Muscle of leg (tissue), 16 donors: ENCODE measurements at places on chromosomes 7 and 10.

DNA sequence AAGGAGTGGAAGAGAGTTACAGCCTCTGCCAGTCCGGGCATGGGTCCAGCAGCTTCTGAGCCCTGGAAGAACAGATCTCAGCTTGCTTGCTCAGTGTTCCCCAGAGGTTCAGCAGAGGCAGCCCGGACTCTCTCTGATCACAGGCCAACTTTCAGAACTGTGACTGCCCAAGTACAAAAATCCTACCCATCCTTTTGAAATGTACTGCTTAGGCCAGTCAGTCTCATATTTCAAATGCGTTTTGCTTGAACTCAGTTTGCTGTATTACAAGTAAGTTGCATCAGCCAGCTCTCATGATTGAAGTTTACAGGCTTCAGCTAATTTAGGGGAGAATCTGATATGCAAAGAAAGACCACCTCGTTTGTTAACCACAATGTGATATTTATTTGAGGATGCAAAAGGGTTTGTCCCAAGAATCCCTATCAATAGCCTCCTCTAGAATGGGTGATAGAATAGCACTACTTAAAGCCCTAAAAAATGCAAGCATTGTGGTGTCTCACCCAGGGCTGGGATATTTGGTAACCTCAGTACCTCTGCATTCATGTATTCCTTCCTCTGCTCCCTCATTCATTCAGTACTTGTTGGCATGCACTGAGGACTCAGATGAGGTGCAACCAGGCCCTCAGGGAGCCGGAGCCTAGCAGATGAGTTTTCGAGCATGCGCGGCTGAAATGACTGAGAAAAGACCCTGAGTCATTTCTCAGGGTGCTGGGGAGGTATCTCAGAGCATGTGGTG lies 7.0 kb downstream of the AIMP2 start:
- peak; percentile 86 for DNase-seq

DNA sequence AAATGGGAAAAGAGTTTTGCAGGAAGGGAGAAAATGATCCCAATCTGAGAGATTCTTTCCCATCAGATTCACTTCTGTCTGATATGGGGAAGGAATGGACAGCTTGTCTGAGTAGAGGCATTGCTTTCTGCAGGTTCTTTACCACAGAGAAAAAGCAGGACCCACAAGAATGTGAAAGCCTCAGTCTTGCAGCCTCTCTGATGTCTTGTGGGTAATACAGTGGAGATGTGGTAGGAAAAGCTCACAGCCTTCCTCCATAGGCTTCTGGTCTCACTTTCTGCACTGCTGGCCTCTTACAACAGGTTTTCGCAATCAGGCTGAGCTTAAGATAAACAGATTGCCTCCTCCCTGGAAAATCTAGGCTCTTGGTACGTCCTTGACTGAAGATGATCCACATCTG lies 551 bp downstream of the IFIT1 start:
- DNase-seq: peak; percentile 71

DNA sequence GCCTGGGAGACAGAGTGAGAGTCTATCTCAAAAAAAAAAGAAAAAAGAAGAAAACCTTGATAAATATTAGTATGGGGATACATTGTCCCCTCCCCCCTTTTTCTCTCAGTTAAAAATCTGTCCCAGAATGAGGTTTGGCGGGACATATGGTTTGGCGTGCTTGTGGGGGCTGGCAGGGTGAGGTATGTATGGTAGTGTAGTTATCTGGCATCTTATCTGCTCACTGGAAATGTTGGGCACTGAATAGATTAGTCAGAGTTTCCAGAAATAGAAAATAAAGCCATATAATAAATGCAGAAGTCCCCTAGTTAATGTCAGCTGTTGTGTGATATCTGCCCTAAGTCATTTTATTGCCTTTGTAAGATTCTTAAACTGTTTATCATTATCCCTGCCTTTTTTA lies 397.5 kb upstream of the GALNT17 start:
- DNase-seq: no peak

GRCh38 chr7:4399121-4399520 lies 283.0 kb upstream of the FOXK1 start:
- no peak for DNase-seq

DNA sequence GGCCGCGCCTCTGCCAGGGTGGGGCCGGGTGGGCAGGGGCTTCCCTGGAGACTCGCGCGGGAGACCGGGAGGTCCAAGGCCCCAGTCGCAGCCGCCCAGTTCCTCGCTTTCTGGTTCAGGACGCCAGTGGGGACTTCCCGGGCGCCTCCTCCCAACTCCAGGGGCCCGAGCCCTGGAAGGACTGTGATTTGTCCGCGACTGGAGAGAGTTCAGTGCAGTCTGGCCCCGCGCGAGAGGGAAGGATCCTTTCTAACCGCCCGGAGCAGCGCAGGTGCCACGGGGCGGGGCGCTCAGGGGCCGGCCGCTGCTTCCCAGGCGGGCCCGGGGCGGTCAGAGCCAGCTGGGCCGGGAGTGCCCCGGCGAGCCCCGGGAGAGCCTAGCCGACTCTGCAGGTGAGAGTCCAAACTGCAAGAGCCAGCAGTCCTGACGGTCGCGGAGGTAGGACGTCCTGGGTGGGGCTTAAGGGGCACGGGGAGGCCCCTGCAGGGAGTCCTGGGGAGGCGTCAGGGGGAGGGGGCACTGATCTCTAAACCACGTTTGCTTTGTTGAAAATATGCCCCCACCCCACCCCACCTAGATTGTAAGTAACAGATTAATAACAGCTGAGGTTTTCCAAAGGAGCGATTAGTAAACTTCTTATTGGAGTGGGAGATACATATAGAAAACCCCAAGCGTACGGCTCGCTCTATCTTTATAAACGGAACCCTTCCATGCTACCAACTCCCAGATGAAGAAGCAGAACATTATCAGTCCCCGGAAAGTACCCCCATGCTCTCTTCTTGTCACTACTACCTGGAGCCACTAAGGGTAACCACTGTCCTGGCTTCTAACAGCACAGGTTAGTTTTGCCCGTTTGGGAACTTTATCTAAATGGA lies 8.2 kb downstream of the NKX2-3 start:
- DNase-seq: no peak

- peak; percentile 18 for DNase-seq
Measured at GRCh38 chr7:132815696-132816311, 239.5 kb upstream of the PLXNA4 start.

GRCh38 chr10:6068422-6068821 lies 6.3 kb upstream of the IL2RA start:
- peak; percentile 40 for DNase-seq

- no peak for DNase-seq
Measured at GRCh38 chr7:44854644-44855364, 6.9 kb upstream of the H2AZ2 start.

DNA sequence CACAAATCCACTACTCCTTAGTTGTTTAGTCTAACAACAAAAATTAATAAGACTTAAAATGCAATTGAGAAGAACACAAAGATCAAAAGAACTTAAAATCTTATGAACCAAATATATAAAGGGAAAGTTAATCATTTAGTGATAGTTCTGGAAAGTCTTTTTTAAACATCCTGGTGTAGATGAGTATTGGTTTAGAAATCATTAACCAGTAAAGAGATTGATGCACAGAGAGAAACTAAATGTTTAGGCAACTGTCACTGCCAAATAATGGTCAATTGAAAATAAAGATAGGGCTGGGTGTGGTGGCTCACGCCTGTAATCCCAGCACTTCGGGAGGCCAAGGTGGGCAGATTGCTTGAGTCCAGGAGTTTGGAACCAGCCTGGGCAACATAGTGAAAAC lies 44.9 kb downstream of the SP8 start:
- no peak for DNase-seq

- no peak for DNase-seq
Measured at GRCh38 chr10:122853665-122854313, 8.1 kb upstream of the CUZD1 start.

GRCh38 chr10:123600177-123600576 lies 66.0 kb upstream of the GPR26 start:
- no peak for DNase-seq

DNA sequence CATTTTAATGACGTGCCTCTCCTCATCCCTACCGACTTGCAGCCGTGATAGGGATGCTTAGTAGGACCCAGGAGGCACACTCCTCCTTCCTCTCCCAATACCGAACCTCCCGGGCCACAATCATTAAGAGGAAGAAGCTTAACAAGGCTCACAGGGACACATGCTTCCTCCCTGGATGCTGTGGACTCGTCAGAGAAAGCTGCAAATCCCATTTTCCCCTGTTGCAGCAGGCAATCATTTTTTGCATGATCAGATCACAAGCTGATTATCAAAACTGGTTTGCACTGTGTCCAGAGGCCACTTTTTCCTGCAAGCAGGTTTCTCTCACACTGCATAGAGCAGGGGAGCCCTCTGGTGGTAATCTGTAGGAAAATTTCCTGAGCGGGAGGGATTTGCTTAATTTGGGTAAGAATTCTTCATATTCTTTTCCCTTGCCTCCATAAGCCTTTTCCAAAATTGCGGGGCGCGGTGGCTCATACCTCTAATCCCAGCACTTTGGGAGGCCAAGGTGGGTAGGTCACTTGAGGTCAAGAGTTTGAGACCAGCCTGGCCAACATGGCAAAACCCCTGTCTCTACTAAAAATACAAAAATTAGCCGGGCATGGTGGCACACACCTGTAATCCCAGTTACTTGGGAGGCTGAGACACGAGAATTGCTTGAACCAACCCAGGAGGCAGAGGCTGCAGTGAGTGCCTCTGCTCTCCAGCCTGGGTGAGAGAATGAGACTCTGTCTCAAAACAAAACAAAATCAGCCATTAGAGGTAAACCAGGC lies 16.1 kb upstream of the LAMB4 start:
- peak; percentile 92 for DNase-seq

- DNase-seq: no peak
Measured at GRCh38 chr7:100673942-100674410, 436 bp downstream of the GNB2 start.

GRCh38 chr7:139720705-139721231 lies 57.0 kb downstream of the HIPK2 start:
- no peak for DNase-seq

DNA sequence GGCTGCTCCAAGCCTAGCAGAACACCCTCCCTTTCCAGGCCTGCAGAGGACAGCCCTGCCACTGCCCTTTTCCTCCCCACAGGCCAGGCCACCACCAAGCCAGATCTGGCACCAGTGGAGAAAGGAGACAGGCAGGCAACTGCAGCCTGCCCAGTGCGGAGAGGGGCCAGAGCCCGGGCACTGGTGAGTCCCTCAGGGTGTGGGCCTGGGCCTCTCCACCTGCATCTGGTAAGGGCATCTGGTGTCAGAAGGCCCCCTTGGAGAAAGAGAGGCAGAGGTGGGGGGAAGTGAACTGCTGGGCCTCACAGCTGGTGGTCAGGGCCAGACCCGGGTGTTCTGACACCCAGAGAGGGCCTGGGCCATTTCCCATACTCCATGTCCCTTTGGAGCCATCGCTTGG lies 27.9 kb downstream of the ZNF783 start:
- no peak for DNase-seq

DNA sequence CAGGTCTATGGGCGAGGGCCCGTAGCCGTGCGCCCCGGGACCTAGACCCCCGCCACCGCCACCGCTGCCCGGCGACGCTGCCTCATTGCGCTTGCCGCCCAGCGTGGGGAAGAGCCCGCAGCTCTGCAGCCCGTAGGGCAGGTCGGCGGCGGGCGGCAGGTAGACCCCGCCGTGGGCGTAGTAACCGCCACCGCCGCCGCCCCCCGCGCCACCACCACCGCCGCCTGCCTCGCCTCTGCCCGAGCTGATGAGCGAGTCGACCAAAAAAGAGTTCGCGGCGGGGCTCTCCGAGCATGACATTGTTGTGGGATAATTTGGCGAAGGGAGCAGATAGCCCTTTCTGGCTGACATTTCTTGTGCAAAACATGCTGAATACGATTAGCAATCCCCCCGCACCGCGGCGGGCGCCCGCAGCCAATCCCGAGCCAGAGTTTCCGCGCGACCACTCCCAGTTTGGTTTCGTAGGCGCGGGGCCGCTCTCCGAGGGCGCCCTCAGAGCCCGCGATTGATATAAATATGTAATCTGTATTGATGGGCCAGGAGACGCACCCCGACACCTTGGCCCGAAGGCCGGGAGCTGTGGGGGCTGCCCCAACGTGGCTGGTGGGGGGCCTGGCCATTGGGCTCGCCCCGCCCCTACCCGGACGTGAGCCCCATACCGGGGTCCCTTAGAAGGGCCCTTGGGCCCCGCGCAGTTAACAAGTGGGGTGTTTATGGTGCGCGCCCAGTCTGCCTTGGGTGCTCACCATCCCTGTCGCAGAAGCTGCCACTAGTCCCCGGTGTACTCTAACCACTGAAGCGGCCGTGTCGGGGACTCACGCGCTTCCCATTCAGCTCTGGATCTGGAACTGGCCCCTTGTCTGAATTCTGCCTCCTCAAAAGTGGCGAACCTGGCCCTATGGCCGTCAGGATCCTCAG lies at the start of gene HOXA10:
TSS of gene HOXA10 (minus strand) at position 365 of the 918 bp plus-strand sequence. CDS start at position 351, 14 bp downstream.
- DNase-seq: peak; percentile 93

DNA sequence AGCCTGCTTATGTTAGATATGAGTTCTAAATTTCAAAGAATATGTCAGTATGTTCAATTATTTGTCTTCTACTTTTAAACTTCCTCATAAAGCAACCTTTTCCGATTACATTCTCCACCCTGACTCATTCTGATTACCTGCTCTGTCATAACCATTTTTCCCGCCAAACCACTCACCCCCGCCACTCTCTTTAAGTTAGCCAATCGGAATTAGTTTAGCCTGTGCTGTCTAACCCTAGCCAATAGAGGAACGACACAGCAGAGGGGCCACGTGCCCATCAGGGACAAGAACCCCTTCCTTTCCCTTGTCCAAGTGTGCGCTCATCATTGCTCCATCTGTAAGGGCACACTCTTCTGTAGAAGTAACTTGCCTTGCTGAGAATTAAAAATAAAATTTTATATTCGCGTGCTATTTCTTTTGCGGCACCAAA lies 91.4 kb downstream of the CCDC71L start:
- no peak for DNase-seq

DNA sequence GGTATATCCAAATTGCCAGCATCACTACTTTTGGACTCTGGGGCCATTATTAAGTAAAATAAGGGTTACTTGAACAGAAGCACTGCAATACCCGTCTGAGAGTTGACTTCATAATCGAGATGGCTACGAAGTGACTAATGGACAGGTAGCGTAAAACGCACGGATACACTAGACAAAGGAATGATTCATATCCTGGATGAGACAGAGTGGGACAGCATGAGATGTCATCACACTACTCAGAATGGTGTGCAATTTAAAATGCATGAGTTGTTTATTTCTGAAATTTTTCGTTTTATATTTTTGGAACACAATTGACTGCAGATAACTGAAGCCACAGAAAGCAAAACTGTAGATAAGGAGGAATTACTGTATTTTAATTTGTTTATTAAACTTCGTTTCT lies 421.5 kb upstream of the LRGUK start:
- no peak for DNase-seq
